Liver (tissue), 10 donors: ENCODE measurements at places on chromosomes 11 and 22. TPM values are rescaled to one million over a fixed set of nuclear protein-coding genes. Genes with fewer than 3 reads are reported as not detected.

DNA sequence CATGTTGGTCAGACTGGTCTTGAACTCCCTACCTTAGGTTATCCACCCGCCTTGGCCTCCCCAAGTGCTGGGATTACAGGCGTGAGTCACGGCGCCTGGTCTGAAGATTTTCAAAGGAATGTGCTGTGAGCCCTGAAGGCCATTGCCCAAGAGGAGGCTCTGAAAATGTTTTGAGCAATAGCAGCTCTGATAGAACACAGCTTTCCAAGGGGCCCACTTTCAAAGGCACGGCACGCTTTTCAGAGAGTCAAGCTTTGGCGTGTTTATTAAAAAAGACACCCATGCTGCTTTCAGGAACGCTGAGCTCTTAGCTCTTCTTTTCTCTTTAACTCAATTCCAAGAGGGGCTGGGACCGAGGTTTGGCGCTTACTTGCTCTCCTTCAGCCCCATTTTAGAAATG, 73.8 kb upstream of the CDON start:
- no peak for DNase-seq

- DNase-seq, result no peak
Measured at GRCh38 chr11:83046621-83047172, 25.0 kb downstream of the RAB30 start.

DNA sequence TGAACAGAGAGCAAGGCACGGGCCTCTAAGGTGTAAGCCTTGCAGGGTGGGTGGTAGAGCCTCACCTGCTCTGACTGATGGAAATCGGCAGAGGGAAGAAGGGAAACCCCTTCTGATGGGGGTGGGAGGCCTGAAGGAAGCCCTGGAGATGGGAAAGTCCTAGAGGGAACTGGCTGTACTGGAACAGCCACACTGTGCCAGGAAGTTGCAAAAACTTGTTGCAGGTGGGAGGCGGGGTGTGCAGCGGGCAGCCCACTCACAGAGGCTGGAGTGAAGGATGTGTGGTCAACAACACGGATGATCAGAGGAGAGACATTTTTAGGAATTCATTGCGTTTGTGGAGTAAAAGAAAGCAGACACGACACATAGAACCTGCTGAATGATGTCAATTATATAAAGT, 91.3 kb downstream of the ZC3H12C start:
- DNase-seq, result no peak

GRCh38 chr11:134236834-134237556, 12.5 kb downstream of the VPS26B start:
- DNase-seq, result no peak

- no peak for DNase-seq
Measured at GRCh38 chr11:15967166-15967565, 389.2 kb downstream of the SOX6 start.

Gene OR51B5
- polyA plus RNA-seq, result not detected

Gene PHOX2A
- not detected for polyA plus RNA-seq

Gene PRG3
- polyA plus RNA-seq, result 0.22 TPM
